ENCODE measurements at places on chromosomes 2 and 18. TPM values are rescaled to one million over a fixed set of nuclear protein-coding genes. Genes with fewer than 3 reads are reported as not detected.

DNA sequence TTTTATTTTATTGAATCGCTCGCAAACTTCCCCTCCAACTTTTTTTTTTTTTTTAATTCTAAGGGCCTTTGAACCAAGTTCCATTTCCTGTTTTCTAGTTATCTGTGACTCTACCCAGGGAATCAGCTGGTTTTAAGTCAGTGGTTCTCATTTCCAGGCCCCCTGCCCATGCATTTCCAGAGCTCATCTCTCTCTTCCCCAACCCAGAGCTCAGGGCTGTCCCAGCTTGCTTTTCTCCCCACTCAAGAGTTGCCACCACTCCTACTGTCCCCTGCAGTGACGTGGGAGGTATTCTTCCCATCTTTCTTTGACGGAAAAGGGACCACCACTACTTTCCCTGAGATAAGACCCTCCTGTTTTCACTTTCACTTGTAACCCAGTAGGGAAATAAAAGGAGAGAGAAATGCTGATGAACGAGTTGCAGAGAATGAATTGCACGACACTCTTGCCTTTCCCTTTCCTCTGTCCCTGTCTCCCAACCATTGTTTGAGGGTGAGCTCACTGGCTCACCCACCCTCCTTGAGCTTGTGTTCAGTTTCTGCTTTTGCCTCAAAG is 42.1 kb downstream of the TET3 start:
- no peaks in the 10 kb centered on the region for H3K27me3 ChIP-seq
- peaks cover 30% of the 10 kb centered on the region for H3K4me1 ChIP-seq
- no peak for DNase-seq
- H3K4me3 ChIP-seq = no peak overlapping the region

GRCh38 chr2:189178726-189179569 is 613 bp downstream of the COL5A2 start:
- H3K36me3 ChIP-seq = no peaks in the 10 kb centered on the region
- peak overlapping the region; percentile 14 for H3K27ac ChIP-seq
- DNase-seq = no peak
- no peaks in the 10 kb centered on the region for H3K27me3 ChIP-seq
- no peaks in the 10 kb centered on the region for H3K4me1 ChIP-seq
- H3K4me3 ChIP-seq = peak overlapping the region; percentile 28

GRCh38 chr18:54679318-54680149 is 88.5 kb downstream of the DYNAP start:
- no peak for DNase-seq
- no peaks in the 10 kb centered on the region for H3K4me1 ChIP-seq
- no peak overlapping the region for H3K4me3 ChIP-seq
- H3K36me3 ChIP-seq = no peaks in the 10 kb centered on the region

DNA sequence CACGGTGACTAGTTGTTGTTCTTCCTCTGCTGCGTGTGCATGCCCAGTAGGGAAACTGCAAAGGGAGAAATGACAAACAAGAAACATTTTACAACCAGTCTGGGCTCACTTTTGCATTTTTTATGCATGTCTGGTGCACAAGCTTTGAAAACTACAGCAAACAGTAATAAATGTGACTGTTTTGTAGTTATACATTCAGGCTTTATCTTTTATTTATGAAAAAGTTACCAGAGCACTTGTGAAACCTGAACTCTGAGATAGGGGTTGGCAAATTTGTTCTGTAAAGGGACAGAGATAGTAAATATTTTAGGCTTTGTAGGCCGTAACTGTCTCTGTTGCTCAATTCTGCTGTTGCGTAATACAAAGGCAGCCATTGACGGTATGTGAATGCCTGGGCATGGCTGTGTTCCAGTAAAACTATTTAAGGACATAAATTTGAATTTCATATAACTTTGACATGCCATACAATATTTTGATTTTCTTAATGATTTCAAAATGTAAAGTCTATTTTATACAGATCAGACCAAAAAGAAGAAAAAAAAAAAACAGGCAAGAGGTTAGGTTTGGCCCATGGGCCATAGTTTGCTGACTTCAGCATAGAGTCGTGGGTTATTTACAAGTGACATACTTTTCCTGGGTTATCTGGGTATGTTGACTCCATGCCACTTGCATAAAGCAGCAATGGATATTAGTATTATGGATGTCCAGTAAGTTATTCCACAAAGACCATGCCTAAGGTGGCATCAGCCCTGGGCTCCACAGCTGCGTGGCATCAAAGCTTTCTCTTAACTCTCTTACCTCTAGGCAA is 53.6 kb upstream of the EML6 start:
- peak overlapping the region; percentile 90 for H3K27ac ChIP-seq
- peaks cover 58% of the 10 kb centered on the region for H3K36me3 ChIP-seq
- no peak overlapping the region for H3K4me3 ChIP-seq
- H3K27me3 ChIP-seq = no peaks in the 10 kb centered on the region
- DNase-seq = no peak

- H3K4me3 ChIP-seq = no peak overlapping the region
- no peak overlapping the region for H3K27ac ChIP-seq
- H3K27me3 ChIP-seq = no peaks in the 10 kb centered on the region
- no peak for DNase-seq
- H3K36me3 ChIP-seq = no peaks in the 10 kb centered on the region
Measured at GRCh38 chr2:46857871-46858701, 57.5 kb downstream of the MCFD2 start.

BCS1L gene
- 18.2 TPM for total RNA-seq

OTOS gene
- total RNA-seq = not detected

SH3BP4 gene
- 27.3 TPM for total RNA-seq

All from upper lobe of left lung (tissue), 6 donors.